ENCODE measurements at places on chromosomes 11 and 22.

DNA sequence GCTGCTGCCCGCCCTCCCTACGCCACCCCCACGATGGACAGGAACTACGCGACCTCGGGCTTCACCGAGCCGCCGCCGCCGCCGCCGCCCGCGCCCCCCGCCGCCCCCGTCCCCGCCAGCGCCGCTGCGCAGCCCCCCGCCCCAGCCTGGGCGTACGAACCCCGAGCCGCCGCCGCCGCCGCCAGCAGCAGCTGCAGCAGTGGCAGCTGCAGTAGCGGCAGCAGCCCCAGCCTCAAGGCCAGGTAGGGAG lies 407 bp downstream of the QSER1 start:
- no peak for DNase-seq

GRCh38 chr22:48778308-48779195 lies 1049.1 kb downstream of the BRD1 start:
- DNase-seq = peak; percentile 54

DNA sequence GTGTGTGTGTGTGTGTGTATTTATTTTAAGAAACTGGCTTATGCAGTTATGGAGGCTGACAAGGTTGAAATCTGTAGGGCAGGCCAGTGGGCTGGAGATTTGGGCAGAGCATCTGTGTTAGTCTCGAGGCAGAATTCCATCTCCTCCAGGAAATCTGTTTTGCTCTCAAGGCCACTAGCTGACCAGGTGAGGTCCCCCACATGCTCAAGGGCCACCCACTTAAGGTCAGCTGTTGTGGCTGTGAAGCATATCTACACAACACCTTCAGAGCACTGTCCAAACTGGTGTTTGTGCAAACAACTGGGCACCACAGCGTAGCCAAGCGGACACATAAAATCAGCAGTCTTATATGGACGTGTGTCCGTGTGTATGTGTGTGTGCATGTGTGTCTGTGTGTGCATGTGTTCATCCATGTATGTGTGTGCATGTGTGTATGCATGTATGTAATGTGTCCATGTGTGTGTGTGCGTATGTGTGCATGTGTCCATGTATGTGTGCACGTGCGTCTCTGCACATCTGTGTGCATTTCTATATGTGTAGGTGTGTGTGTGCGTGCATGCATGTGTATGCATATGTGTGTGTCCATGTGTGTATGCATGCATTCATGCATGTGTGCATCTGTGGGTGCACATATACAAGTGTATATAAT lies 400.9 kb downstream of the BRD1 start:
- DNase-seq = peak; percentile 15

- DNase-seq = no peak
These were observed 786 bp downstream of the RASL10A start for GRCh38 chr22:29314537-29315285.

DNA sequence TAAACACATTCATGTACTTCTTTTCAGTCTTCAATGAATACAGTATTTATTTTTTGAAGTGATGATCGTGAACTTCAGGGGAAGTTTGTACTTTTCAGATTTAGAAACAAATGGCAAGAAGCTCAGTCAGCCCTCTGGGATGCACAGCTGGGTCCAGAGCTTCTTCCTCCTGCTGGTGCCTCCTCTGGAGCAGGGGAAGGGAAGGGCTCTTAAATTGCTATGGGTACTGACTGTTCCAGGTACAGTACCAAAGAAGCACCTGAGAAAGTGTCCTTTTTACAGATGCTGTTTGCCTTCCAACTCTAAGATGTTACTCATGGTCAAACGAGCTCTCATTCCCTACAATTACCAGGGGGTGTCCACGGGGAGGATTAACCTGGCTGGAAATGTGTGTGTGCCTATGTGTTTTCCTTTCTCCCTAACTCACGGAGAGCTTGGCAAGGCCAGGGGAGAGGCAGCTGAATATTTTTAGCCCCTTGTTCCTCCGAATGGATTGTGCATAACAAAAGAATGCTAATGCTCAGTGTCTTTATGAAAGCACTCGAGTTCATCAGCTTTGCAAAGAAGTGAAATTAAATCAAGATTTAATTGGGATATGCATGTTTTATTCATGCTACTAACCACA lies 313.7 kb upstream of the CADM1 start:
- no peak for DNase-seq

- DNase-seq = no peak
These were observed 622.6 kb downstream of the LUZP2 start for GRCh38 chr11:25119416-25119815.

GRCh38 chr11:134733646-134734045 lies 321.6 kb upstream of the B3GAT1 start:
- DNase-seq = no peak

- no peak for DNase-seq
These were observed 27.8 kb downstream of the P4HA3 start for GRCh38 chr11:74283580-74284180.

DNA sequence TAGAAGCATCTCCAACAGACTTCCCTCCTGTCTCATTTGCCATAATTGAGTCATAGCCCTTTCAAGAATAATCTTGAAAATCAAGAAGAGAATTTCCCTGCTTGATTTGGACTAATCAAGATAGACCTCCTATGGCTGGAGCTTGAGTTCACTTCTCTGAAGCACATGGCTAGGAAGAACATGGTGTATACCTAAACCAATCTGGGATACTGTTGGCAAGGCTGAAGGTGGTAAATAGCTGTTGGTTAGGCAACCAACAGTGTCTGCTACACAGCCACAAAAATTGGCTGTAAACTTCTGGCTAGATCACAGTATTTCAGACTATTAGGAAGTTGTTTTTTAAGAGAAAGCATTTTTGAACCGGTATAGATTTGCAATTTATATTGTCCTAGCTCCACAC lies 4.9 kb downstream of the CRYAB start:
- DNase-seq = no peak

DNA sequence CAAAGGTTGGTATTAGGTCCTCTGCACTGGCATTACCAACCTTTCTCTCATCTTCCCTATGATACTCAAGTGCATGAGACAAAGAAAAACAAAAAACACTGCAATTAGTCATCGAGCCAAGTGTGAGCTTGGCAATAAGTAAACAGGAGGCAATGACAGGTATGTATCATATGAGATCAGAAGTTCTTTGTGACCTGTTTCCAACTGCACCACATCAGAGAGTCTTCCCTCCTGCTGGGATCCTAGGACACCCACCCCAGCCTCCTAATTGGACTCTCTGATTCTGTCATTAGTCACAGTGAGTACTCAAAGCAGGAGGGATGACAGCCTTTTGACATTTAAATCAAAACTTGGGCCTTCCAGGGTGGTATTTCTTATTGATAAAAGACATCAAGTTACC lies 7.8 kb upstream of the JAML start:
- DNase-seq = no peak

DNA sequence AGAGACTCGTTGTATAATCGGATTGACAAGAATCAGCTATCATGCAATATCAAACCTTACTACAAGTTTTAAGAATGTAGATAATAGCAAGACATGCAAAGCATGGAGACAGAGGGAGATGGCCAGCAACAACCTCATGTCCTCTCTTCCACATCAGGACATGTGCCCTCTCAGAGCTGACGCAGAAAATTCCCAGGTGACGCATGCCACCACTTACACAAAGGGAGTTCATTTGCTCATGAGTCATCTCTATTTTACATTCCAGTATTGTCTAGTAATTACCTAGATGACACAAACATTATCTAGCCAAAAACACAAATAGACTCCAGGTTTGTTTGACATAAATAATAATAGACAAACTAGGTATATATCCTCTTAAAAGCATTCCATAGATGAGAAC lies 38.1 kb upstream of the OPCML start:
- DNase-seq = no peak

- DNase-seq = no peak
These were observed 1.9 kb downstream of the FBXO7 start for GRCh38 chr22:32476281-32477195.

DNA sequence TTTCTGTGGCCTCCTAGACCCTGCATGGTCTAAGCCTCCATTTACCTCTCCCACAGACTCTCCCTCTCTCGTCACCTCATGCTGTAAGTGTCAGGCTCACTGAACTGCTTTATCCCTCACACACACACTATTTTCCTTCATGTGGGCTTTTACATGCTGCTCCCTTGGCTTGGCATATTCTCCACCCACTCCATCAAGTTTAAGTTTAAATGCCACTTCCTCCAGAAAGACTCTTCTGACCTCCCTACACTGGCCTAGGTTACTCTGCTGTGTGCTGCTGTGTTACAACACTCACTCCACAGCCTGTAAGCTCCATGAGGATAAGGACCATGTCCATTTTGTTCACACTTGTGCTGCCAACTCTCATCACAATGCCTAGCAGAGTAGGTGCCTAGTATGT lies 2.5 kb downstream of the DCHS1 start:
- DNase-seq = no peak

GRCh38 chr22:45208993-45209838 lies 31.5 kb downstream of the KIAA0930 start:
- peak; percentile 75 for DNase-seq

GRCh38 chr11:66371627-66372415 lies at the start of gene SLC29A2:
SLC29A2 (minus strand) TSS chr11:66371760; CDS start chr11:66371591, 169 bp downstream.
- peak; percentile 80 for DNase-seq

DNA sequence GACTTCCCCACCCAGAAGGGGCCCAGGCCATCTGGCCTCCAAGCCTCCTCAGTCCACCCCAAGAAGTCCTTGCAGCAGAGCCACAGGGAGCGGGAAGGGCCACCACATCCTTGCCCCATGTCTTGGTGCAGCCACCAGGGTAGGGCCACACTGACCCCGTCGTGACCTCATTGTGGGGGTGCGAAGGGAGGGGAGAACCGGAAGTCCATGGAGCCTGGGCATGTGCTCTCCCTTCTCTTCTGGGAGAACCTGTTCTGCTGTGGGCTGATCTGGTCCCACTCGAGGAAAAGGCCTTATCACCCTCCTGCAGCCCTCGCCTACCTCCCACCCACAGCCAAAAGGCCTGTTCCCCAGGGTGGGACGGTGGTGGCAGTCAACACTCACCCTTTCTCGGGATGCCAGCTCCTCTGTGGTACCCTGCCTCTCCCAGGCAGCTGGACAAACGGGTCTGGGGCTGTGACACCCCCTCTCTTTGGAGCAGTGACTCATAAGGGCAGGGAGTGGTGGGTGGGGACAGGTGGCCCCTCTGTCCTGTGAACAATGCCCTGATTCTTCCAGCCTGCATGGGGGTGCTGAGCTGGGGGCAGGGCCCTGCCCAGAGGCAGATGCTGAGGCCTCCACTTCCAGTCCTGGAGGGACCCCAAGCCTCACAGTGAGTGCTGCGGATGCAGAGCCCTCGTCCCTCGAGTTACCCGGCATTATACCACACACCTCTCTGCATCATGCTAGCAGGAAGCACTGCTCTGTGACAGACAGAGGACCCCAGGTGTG lies 14.6 kb upstream of the CTSD start:
- no peak for DNase-seq

- no peak for DNase-seq
These were observed 93.1 kb upstream of the SC5D start for GRCh38 chr11:121199516-121199915.

- no peak for DNase-seq
These were observed 12.3 kb downstream of the PAX6 start for GRCh38 chr11:31798554-31799434.

- no peak for DNase-seq
These were observed 12.7 kb downstream of the BLID start for GRCh38 chr11:122103321-122103720.

DNA sequence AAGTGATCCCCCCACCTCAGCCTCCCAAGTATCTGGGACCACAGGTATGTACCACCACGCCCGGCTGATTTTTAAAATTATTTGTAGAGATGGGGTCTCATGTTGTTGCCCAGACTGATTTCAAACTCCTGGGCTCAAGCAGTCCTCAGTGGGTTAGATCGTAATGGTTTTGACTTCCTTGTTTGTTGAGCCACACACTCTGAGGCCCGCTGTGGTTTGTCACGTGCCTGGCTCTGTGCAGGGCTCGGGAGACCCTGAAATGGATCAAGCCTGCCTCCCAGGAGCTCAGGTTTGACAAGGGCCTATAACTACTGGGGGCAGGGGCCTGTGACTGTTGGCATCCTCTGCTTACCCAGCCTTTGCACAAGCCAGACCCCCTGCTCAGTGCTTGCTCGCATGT lies 68.1 kb downstream of the MPPED1 start:
- peak; percentile 29 for DNase-seq

GRCh38 chr11:28137832-28138231 lies 29.6 kb downstream of the METTL15 start:
- DNase-seq = no peak

GRCh38 chr22:24938741-24939341 lies 7.7 kb downstream of the LHFPL7 start:
- DNase-seq = no peak

GRCh38 chr11:122320671-122321070 lies 204.7 kb upstream of the BLID start:
- no peak for DNase-seq

- peak; percentile 88 for DNase-seq
These were observed 46.2 kb downstream of the IGF2 start for GRCh38 chr11:2092956-2093412.

- DNase-seq = no peak
These were observed 155.9 kb downstream of the CCDC34 start for GRCh38 chr11:27207025-27207650.

DNA sequence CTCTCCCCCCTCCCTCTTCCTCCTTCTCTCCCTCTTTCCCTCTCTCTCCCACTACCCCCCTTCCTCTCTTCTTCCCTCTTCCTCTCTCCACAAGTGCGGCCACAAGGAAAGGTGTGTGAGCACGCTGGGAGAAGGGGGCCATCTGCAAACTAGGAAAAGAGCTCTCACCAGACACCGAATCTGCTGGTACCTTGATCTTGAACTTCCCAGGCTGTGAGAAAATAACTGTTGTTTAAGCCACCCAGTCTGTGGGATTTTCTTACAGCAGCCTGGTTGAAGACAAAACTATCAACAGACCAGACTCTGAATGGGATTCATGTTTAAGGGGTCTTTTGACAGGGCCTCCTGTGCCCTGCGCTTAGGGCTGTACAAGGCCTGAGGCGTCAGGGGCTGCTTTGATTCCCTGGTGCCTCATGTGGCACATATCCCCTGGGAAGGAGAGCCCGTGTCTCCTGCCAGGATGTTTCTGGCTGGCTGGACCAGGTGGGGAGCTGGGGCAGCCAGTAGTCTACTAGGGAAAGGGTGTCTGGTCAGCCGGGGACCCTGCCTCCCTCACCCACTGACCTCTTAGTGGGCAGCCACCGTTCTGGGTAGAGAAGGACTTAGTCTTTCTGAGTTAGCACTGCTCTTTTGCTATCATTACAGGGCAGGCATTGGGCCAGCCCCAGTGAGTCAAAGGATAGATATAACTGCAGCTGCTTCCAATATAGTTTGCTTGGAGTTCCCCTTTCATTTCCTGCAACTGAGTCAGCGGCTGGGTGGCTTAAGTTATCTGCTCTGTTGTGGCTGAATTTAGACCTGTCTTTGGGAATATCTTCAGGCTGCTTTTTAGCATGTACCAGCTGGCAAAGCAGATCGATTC lies 6.2 kb downstream of the PANX1 start:
- peak; percentile 85 for DNase-seq

GRCh38 chr22:38040953-38041759 lies 16.0 kb upstream of the PICK1 start:
- no peak for DNase-seq
